Stimulated activated CD8-positive, alpha-beta memory T cell treated with anti-CD3 and anti-CD28 coated beads, Interleukin-2, amount 100 ng/mL, for 48 hours (primary cell): ENCODE measurements at places on chromosomes 12 and 14.
A peak's percentile ranks its signal among the peaks of the same experiment; 100 is the strongest.

DNA sequence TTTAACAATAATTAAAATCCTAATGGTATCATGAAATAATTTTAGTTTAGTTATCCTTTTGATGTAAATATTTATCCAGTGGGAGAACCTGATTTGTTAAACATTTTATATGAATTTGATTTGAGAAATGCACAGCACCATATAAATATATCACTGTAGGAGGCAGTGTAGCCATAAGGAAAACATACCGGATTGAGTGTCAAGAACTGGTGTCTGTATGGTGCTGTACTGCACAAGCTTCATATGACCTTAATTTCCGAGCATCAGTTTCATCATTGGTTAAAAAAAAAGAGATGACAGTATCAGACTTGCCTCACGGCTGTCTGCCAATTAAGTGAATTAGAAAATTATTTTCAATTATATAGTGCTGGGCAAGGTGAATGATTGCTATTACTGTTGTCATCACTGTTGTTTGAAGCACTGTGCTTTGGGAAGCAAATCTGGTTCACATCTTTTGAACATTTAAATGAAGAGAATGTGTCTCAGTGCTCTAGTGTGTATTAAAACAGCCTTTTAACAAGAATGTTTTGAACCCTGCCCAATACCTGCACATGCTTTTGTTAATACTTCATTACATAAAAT is 72.1 kb downstream of the TMTC2 start:
- no peak for DNase-seq

- no peak for DNase-seq
Observed at GRCh38 chr12:70982991-70983390, 62.5 kb upstream of the PTPRR start.

DNA sequence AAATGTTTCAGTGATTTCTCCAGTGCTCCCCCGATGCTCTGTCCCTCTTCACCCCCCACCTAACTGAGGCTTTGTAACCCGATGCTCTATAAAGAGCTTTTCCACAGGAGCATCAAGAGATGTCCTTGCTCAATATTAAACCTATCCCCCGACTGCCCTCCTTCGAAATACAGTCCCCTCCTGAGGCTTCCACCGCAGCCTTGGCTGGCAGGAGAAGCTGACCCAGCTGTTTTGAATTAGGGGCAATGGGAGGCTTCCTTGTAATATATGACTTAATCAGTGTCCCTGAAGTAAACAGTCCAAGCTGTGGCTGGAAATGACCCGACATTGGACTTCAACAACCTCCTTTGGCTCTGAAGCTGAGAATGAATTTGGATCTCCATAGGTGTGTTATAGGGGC is 62.4 kb downstream of the TMEM30B start:
- DNase-seq, result no peak

GRCh38 chr12:99732131-99732530 is 84.6 kb downstream of the GARIN6 start:
- no peak for DNase-seq

GRCh38 chr14:96309133-96309895 is 53.3 kb downstream of the BDKRB1 start:
- no peak for DNase-seq

DNA sequence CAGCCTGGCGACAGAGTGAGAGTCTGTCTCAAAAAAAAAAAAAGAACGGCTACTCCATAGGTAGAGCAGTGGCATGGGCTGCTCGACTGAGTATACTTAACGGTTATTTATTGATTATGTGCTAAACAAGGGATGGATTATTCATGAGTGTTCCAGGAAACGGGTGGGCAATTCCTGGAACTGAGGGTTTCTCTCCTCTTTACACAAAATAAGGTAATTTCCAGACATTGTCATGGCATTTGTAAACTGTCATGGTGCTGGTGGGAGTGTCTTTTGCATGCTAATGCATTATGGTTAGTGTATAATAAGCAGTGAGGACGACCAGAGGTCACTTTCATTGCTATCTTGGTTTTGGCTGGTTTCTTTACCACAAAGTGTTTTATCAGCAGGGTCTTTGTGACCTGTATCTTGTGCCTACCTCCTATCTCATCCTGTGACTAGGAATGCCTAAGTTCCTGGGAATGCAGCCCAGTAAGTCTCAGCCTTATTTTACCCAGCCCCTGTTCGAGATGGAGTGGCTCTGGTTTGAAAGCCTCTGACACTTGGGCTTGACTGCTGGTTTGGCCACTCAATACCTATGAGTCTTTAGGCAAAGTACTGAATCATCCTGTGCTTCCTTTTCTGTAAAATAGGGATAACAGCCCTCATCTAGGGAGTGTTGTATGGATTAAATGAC is 3.2 kb downstream of the DGLUCY start:
- DNase-seq, result peak; percentile 38

GRCh38 chr12:17503742-17504141 is 586.3 kb downstream of the RERGL start:
- DNase-seq, result no peak

DNA sequence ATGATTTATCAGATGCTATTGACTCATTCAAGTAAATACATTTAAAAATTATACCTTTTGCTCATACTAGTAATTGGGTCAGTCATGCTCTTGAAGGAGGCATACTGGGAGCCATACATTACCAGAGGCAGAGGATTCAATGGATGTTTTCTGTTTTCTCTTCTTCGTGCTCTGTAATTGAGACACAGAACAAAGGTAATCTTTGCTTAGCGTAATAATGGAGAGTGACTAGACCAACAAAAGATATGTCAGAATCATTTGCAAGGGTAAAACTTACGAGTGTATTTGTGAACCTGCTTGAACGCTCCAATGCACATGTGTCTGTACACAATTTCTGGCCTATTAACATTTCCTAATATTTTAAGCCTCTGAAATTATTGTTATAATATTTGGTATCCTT is 296.4 kb downstream of the FOXG1 start:
- DNase-seq, result no peak

GRCh38 chr14:76720382-76720813 is 40.9 kb upstream of the VASH1 start:
- no peak for DNase-seq

DNA sequence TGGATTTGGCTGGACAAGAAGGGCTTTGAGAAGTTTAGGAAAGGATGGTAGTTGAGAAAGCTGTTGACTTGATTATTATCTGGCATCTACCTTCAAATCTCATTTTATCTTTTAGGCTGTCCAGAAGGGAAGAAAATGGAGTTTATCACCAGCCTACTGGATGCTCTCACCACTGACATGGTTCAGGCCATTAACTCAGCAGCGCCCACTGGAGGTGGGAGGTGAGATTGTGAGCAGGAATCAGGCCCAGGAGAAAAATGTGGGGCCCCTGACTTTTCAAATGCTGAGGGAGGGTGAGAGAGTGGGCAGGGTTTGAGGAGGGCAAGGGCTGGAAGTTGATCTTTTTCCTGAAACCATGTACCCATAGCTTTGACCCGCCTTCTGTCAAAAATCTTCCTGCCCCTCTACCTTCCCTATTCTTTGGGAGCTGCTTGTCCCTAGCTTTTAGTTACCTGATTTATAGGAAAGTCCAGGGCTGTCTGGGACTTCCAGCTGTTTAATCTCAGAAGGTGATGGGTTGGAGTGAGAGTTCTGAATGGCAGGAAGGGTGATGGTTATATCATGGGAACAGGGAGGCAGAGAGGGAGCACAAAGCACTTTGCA is 134.2 kb downstream of the SMOC1 start:
- peak; percentile 15 for DNase-seq

- DNase-seq, result no peak
Observed at GRCh38 chr12:115572440-115572839, 705.1 kb downstream of the MED13L start.

DNA sequence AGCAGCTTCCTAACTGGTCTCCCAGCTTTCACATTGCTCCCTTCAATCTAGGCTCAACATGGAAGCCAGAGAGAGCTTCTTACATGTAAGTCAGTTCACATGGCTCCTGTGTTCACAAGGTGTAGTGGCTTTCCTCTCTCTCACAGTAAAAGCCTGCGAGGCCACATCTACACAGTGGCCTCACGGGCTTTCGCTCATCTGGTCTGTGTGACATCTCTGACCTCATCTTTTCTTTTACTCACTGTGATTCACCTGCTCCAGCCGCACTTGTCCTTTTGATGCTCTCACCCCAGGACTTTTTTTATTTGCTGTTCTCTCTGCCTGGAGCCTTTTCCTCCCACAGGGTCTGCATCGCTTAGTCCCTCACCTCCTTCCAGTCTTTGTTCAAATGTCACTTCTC is 122.1 kb downstream of the SLC5A8 start:
- no peak for DNase-seq

DNA sequence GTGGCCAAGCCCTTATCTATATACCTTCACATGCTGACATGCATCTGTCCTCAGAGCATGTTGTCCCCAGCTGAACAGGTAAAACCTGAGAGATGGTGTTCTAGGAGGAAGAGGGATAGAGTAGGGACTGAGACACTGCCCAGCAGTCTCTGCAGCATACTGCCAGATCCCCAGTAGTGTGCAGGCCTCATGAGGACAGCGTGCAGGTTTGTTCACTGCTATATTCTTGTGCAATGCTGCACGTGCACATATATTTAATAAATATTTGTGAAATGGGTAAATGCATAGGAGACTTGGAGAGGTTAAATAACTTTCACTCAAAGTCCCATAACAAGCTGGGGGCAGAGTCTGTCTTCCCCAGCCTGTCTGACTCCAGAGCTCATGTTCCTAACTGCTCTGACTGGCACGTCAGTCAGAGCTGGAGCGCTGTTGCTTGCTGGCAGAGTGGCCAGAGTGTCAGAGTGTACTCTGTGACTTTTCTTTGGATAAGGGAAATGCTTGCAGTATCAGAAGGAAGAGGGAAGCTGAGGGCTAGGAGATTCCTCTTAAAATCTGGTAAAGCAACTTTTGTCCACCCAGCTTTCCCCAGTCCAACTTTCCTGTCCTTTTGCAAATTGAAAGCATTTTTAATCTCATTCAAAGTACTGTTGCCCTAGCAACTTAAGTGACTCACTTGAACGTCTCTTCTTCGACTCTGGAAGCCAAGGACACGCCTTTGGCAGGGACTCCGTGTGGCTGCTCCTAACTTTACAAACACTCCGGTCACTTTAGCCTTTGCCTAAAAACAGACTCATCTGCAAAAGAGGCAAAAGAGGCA is 14.9 kb upstream of the POLR3B start:
- DNase-seq, result no peak

DNA sequence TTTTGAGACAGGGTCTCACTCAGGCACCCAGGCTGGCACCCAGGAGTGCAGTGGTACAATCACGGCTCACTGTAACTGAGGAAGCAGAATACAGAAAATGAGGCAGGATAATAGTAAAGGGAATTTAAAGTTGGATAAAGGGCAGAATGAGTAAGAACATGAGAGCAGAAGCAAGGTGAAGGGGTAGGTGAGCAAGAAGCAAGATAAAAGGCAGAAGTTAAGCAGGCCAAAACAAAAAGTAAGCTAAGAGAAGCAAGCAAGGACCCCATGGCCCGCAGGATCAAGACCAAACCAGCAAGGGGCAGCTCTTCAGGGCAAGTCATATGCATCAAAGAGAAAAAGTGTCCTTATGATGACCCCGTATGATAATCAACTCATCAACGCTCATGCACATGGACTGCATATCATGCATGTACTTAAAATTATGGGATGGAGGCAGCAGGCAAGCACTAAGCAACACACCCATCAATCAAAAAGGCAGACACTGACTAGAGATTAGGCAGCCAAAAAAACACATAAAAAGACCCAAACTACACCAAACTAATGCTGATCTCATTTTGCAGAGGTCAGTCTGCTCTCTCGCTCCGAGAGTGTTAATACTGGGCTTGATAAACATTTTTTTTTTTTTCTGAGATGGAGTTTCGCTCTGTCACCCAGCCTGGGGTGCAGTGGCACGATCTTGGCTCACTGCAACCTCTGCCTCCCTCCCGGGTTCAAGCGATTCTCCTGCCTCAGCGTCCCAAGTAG is 11.6 kb downstream of the TIMELESS start:
- no peak for DNase-seq

DNA sequence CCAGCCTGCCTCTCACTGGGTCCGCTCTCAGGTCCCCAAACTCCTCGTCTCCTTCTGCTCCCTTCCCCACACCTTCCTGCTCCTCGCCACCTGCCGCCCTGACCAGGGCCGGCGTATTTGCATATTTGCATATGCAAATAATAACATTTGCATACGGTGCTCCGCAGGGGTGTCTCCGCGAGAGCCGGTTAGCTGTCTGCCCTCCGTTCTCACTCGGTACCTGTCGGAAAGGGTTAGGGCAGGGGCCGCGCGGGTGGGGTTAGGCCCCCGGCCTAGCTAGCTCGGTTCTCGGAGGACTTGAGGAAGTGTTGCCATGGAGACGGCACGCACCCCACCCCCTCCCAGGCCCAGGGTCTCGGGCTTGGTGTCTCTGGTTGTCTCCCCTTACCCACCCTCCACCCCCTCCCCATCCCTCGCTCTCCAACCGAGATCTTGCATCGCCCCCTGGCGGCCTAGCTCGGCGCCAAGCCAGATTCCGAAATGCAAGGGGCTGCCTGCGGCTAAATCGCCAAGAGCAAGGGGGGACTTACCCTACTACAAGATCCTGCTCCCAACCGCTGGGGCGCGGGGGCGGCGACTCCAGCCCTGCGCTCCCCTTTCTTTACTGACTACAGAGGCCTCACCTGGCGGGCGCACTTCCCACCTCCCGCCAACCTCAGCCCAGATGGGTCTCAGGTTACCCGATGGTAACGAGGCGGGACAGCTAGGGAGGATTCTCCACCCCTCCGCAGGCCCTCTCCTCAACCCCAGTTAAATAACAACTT is 8.1 kb downstream of the STAC3 start:
- no peak for DNase-seq

DNA sequence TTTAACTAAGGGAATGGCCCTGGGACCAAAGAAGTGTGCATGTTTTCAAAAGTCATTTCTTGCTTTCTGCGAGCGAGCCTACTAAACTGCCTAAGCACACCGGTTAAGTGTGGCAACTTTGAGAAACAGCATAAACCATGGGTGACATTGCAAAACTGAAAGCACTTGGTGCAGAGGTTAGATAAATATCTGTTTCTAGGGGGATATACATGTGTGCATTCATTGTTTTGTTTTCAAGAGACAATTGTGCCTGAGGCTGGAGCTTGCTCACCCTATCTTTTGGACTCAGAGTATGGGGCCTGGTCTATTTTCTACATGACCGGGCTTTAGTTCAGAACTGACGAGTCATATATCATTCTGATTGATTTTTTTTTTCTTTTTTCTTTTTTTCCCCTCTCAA is 923.4 kb downstream of the NRXN3 start:
- no peak for DNase-seq
